ENCODE measurements at places on chromosomes 11 and 22.

DNA sequence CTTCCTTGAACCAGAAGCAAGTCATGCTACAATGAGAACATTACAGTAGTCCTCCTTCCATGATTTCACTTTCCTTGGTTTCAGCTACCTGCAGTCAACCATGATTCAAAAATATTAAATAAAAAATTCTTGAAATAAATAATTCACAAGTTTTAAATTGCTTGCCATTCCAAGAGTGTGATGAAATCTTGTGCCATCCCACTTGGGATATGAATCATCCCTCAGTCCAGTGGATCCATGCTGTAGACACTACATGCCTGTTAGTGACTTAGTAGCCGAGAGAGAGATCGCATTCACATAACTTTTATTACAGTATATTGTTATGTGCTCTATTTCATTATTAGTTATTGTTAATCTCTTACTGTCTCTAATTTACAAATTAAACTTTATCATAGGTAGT lies 6.0 kb downstream of the HOATZ start:
- no peak for DNase-seq

DNA sequence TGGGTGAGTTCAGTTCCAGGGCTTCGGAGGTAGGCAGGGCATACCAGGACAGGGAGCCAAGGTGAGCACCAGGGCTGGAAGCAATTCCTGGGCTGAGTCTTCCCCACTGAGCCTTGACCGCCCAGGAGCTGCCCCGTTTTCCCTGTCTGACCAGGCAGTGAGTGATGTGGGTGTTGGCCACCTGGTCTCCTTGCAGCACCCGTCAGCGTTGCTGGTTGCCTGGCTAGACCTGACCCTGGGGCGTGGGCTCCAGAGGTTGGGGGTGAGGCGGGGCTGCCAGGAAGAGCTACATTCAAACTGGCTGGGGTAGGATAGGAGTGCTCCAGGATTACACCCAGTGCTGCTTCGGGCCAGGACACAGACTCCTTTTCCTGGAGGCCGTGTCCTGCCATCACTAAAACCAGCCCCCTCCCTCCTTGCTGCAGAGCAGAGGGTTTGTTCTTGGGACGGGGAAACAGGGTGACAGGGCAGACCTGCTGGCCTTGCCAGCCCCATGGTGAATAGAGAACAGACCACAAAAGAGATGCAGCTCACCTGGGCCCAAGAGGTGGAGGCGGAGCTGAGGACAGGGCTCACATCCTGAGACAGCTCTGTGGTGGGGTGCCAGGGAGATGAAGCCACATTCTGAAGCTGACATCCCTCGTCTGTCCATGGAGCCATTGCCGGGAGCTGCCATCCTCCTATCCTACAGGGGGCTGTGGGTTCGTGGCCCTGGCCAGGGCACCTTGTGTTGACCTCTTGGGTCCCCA lies 14.2 kb downstream of the INCENP start:
- DNase-seq = no peak

DNA sequence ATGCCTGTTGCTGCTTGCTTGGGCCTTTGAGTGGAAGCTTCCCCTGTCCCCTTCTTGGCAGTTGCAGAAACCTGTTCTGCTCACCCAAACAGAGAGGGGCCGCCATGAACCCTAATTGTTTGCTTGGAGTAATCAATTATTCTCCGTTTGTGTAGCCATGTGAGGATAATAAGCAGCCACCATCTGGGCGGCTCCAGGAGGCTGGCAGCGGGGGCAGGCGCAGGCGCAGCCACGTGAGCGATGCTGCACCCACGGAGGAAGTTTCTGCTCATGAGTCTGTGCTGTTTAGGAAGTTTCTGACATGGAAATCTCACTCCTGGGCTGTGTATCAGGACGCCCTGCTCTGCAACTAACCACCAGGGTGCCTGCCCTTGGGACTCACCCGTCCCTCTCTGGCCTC lies 90.1 kb downstream of the MPPED1 start:
- no peak for DNase-seq

- peak; percentile 40 for DNase-seq
Measured at GRCh38 chr11:111413849-111414248, 34.8 kb upstream of the POU2AF1 start.

DNA sequence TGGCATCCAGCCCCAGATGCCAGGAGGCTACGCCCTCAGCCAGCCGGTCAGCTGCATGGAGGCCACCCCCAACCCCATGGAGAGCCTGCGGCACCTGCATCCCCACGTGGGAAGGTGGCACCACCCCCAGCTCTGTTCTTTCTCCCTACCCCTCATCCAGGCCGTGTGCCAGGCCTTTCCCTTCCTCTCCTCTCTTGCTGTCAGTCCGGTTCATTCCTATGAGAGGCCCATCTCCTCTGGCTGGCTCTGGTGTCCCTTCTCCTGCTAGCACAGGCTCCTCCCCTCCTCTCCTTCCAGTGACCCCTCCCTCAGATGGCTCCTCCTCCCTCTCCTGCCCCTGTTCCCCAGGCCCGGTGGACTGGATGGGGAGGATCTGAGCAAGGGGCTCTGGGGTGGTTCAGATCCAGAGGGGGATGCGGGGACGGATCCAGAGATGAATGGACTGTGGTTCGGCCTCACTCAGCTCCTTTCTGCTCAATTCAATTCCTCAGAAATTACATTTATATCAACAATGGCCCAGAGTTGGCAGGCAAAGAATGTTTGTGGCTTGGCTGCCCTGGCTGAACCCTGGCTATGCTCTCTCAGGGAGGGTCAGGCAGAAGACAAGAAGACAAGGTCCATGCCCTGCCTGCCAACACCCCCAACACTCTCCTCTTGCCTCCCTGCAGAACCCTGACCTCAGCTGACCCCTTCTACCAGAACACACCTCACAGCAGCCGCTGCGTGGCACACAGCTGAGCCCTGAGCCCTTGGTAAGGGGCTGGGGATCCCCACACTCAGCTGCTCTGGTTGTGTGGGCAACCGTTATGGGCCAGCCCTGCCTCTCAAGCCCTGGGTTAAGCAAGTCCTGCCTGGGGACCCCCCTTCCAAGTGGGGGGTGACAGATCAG lies 18.5 kb upstream of the LRRC10B start:
- no peak for DNase-seq

- DNase-seq = no peak
Measured at GRCh38 chr11:122843281-122844141, 5.2 kb downstream of the CRTAM start.
